Fibroblast of mammary gland (primary cell): ENCODE measurements at places on chromosomes 1 and 21.

DNA sequence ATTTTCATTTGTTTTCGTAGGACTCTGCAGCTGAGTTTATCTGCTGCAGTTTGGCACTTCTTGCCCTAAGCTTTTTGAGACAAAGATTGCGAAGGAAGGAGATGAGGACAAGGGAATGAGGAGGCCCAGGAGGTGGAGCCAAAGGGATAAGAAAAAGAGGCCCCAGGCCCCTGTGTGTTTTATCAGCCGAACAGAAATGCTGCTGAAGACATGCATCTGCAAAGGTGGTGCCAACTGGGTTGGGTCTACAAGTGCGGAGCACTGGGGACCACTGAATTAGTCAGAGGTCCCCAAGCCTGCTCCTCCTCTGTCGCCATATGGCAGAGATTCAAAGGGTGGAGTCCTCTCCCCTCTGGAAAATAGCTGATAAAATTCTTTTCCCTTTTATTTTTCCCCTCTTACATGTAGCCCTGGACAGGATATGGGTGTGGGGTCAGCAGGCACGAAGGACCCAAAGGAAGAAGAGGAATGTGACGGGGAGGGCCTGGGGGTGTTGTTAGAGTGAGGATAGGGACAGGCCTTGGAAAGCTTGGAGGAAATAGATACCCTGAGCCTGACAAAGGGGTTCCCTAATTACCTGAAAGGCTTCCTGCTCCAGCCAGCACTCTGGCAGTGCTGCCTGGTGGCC lies 2.7 kb downstream of the CD34 start:
- no peak for DNase-seq

GRCh38 chr1:69524015-69524414 lies 43.7 kb upstream of the LRRC7 start:
- peak; percentile 8 for DNase-seq

DNA sequence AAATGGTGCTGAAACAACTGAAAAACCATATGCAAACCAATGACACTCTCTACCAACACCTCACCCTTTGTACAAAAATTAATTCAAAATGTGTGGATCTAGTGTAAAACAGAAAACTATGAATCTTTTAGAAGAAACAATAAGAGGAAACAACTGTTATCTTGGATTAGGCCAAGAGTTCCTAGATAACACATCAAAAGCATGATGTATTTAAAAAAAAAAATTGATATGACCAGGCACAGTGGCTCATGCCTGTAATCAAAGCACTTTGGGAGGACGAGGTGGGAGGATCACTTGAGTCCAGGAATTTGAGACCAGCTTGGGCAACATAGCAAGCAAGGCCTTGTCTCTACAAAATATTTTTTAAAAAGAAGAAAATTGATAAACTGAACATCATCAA lies 79.0 kb downstream of the EIF4G3 start:
- no peak for DNase-seq

GRCh38 chr1:158496374-158496773 lies 24.4 kb downstream of the OR10R2 start:
- DNase-seq: peak; percentile 8

DNA sequence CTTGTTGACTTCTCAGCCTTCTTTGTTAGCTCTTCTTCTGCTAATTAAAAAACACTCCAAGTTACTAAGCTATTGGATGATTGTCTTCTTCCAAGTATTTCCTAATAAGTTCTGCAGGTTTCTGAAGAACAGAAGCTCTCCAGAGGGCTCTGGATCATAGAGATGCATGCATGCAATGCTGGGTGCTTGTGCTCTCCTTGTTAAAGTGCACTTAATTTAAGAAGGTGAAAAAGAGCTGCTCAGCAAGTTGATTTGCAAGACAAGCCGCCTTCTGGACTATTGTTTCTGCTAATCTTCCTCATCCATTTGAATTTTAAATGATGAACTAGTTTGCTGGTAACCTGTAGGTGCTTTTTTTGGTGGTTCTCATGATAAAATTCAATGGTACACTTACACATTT lies 16.1 kb downstream of the RRP15 start:
- DNase-seq: no peak

DNA sequence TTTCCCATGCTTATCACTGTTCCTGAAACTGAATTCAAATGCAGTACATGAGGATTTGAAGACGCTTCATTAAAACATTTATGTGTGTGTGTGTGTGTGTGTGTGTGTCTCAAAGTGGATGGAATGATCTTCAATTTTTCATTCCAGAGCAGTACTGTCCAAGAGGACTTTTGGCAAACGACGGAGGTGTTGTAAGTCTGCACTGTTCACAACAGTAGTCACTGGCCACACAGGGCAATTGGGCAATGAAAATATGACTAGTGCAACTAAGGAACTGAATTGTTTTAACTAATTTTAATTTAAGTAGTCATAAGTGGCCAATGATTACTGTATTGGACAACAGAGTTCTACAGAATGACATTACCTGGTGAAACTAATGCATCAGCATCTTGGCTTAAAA lies 5.0 kb downstream of the TAF5L start:
- peak; percentile 91 for DNase-seq

GRCh38 chr21:15062606-15062965 lies 2.2 kb downstream of the NRIP1 start:
- peak; percentile 62 for DNase-seq

DNA sequence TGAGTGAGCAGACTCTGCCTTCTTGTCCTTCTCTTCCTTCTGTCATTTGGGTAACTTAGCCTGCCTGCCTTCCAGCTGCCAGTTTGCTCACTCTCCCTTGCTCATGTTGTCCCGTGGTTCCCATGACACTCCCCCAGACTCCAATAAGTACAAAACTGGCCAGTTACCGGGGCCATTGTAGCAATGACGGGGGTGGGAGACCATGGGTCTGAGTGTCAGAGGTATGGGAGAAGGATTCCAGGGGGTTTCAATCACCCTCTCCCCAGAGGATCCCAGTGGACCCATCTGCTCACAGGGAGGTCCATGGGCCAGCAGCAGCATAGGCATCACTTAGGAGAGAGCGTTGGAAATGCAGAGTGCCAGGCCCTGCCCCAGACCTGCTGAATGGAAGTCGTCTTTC lies 51.3 kb downstream of the CAPN9 start:
- no peak for DNase-seq

DNA sequence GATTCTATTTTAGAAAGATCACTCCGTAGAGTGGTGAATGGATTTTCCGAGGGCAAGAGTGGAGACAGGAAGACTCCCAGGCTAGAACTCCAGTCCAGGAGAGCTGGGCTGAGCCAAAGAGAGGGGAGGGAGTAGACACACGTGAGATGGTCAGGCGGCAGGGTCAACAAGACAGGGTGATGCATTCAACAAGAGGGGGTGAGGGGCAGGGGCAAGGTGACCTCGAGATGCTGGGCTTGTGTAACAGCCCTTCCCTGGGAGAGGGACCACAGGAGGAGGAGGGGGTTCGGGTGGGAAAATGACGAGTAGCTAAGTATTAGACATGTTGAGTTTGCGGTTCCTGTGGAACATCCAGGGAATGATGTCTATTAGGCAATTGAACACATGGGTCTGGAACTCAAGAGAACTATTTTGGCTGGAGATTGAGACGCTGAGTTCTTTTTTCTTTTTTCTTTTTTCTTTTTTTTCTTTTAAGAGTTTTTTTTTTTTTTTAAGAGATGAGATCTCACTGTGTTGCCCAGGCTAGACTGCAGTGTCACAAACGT lies 13.3 kb downstream of the RSPO1 start:
- peak; percentile 71 for DNase-seq

DNA sequence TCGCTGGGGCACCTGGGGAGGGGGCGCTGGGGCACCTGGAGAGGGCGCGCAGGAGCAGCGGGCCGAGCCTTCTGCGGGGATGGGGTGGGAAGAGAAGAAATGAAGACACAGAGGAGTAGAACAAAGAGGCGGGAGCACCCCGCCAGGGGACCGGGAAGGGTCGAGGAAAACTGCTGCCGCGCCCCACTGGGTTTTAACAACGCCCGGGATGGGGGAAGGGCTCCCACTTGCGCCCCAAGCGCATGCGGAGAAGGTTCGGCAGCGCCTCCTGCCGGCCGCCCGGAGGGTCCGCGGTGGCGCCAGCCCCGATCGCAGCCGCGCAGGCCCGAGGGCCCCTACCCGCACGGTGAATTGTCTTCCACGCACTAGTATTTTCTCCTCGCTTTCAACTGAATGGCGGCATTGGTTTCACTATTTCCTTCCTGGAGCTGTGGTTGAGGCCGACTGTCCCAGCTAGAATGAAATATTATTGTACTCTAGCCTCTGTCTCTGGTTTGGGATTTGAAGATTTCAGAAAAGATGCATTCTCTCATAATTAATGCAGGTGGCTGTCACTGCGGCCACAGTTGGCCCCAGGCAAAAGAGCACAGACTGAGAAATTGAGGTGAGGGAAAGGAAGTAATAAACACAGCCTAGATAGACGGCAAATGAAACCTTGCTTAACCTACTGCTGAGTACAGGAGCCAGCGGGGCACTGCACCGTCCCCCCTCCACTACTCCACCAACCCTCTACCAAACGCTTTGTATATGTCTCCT lies 57.3 kb downstream of the MAB21L3 start:
- DNase-seq: peak; percentile 57

DNA sequence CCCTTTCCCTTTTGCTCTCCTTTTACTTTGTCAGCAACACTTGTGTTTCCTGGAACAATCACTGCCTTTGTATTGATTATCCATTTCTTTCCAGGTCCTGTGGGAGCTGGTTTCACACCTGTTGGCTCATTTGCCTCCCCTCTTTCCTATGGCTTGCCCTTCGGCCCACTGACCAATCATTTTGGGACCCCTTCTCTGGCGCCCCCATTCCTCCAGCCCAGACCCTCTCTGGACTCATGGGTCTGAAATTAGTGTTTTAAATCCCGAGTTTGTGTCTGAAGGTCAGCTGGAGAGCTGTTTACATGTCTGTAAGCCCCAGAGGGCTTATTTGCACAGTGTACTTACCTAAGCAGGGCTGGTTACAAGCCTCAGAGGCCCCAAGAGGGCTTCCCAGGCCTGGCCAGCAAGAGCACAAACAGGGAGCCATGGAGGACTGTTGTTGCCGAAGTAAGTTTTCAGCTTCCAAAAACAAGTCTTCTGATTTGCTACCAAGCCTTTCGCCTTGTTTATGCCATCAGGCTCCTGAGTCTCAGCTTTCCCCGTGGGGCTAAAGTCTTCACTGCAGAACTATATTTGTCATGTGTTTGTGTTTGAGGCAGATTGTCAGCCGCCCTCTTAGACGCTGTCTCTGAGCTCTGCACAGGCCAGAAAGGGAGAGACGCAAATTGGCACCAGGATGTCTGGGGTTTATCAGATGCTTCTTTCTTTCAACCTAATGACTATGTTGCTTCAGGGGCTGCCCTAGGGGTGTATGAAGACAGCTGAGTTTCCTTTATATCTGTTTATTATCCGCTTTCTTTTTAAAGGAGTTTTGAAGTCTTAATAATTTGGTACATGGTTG lies 93.0 kb downstream of the ATP1A1 start:
- no peak for DNase-seq

DNA sequence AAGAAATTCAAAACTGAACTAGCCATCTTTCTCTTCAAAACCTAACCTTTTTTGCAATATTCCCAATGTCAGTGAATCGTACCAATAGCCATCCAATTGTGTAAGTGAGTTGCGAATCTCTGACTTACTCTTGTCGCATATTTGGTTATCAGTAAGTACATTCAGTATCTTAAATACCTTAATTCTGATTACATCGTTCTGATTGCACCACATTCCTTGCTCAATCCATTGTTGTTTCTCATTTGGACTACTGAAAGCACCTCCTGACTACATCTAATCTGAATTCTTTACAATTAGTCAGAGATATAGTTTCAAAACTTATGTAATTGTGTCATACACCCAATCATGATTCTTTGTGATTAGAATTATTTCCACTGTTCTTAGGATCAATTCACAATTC lies 16.8 kb upstream of the BRINP3 start:
- no peak for DNase-seq

DNA sequence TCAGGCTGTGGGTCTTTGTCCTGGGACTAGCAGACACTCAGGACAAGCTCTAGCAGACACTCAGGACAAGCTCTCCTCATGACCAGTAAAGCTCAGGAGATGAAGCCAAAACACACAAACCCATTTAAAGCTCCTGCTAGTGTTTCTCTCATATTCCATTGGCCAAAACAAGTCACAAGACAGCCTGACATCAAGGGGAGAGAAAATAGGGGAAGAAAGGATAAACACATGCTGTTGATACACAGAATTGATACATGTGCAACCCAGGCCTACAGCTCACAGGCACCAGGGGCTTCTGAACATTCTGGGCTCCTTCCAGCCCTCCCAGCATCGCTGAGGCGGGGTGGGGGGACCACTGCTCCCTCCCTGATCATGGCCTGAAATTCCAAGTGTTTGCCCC lies 35.3 kb downstream of the ATF3 start:
- DNase-seq: no peak

DNA sequence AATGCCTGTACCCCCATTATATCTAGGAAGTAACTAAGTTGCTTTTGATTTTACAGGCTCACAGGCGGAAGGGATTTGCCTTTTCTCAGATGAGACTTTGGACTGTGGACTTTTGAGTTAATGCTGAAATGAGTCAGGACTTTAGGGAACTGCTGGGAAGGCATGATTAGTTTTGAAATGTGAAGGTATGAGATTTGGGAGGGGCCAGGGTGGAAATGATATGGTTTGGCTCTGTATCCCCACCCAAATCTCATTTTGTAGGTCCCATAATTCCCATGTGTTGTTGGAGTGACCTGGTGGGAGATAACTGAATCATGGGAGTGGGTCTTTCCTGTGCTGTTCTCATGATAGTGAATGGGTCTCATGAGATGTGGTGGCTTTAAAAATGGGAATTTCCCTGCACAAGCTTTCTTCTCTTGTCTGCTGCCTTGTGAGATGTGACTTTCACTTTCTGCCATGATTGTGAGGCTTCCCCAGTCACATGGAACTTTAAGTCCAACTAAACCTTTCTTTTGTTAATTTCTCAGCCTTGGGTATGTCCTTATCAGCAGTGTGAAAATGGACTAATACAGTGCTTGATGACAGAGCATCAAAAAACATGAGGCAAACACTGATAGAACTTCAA lies 1119.5 kb downstream of the PLA2G4A start:
- DNase-seq: no peak

DNA sequence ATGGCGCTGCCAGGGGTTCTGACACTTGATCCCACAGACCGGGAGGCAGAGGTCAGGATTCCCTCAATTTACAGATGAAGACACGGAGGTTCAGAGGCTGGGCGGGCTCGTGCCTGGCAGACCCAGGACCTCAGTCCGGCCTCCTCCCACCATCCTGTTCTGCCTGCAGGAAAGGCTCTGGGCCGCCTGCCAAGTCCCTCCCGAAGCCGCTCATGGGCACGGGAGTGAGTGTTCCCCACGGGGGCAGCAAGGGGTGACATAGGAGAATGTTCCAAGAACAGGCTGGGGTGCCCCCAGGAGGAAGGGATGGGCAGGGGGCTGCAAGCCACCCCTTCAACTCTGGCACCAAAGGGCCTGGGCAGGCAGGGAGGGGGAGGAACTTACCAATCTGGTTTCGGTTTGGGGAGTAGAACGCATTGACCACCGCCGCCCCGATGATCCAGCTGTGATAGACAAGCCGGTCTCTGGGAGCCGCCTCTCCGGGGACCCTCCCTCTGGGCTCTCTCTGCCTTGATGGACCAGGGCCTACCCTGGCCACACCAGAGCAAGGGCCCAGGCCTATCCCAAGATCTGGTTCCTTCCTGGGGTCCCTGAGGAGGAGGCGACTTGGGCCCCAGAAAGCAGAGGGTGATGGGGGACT lies 7.5 kb downstream of the PRXL2B start:
- DNase-seq: no peak

GRCh38 chr1:15605398-15606383 lies 11.6 kb upstream of the DDI2 start:
- DNase-seq: no peak
